ENCODE measurements at places on chromosomes 11 and 22. TPM values are rescaled to one million over a fixed set of nuclear protein-coding genes. Genes with fewer than 3 reads are reported as not detected.

Gene SHISAL1
- 4.3 TPM for total RNA-seq

Gene FGF3
- not detected for total RNA-seq

- no peak for DNase-seq
Measured at GRCh38 chr11:64724863-64725532, 2.0 kb upstream of the NRXN2 start.

GRCh38 chr11:88538098-88538497 lies 200.6 kb upstream of the CTSC start:
- DNase-seq, result no peak
